Uterus (tissue), 4 donors: ENCODE measurements at places on chromosomes 4 and X. TPM values are rescaled to one million over a fixed set of nuclear protein-coding genes. Genes with fewer than 3 reads are reported as not detected.

GRCh38 chr4:146654687-146655520 lies 16.2 kb downstream of the POU4F2 start:
- DNase-seq = no peak

DNA sequence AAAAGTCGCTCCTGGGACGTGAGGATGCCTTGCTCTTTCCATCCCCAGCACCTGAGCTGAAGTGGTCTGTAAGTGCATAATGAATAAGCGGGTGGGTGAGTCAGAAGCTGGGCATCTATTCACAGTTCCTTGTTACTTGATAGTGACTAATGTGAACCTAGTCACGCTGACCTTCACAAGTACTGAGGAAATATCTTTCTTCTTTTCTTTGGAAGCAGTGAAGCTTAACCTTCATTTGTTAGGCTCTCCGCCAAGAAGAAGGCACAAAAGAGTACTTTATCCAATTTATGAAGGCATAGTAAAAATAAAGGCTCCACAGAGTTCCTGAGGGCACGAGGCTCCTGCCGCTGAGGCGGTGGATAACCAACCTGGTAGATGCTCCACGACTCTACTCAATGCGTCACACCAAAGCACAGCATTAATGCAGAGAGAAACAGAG lies 475.7 kb upstream of the SLIT2 start:
- DNase-seq = no peak

SYNPO2 gene
- total RNA-seq = 400 TPM

DNA sequence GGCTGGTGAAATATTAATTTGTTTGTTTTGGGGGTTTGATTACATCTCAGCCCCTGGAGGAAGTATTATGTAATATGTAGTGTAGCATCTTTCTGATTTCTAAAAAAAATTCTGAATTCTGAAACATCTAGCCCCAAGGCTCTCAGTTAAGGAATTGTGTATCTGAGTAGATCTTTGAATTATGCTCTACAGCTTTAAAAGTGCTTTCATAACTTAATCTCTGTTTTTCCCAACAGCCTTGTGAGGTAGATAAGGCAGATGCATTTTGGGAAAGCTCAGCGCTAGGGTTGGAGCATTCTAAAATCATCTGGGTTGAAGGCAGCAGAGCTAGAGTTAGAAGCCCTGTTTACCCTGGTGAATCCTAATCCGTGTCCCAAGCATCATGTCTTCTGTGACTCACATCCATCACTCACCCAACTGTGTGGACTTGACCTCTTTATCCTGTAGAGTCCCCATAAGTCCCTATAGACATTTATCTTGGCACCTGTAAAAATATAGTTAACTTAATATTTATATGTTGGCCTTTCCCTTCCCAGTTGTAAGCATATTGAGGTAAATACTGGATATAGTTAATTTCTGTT lies 49.8 kb downstream of the FNIP2 start:
- no peak for DNase-seq

DNA sequence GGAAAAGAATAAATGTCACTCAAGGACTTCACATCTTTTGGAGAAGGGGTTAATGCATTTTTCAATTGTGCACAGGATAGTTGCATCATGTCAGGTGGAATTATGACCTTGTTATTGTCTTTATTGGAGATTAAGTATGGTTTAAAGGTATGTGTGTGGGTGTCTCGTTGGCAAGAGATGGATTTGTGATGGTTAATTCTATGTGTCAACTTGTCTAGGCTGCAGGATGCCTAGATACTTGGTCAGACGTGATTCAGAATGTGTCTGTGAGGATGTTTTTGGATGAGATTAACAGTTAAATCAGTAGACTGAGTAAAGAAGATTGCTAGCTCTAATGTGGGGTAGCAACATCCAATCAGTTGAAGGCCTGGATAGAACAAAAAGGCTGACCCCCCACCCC lies 42.2 kb upstream of the HSD17B10 start:
- DNase-seq = no peak

DNA sequence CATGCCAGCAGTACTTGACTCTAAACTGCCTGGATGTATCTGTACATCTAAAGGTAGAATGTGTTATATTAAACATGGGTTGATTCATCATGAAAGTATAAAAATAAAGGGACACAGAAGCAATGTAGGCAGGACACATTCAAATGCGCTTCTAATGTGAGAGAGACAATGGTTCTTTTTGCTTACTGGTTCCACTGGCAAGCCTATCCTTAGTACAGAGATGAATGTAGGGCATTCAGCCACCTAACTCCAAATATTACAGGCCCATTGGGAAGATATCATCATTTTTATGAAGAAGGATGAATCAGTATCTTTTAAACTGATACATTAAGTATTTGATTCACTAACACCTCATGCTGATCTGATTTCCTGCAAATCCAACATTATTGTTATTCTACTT lies 18.0 kb downstream of the CDKL2 start:
- DNase-seq = no peak

DNA sequence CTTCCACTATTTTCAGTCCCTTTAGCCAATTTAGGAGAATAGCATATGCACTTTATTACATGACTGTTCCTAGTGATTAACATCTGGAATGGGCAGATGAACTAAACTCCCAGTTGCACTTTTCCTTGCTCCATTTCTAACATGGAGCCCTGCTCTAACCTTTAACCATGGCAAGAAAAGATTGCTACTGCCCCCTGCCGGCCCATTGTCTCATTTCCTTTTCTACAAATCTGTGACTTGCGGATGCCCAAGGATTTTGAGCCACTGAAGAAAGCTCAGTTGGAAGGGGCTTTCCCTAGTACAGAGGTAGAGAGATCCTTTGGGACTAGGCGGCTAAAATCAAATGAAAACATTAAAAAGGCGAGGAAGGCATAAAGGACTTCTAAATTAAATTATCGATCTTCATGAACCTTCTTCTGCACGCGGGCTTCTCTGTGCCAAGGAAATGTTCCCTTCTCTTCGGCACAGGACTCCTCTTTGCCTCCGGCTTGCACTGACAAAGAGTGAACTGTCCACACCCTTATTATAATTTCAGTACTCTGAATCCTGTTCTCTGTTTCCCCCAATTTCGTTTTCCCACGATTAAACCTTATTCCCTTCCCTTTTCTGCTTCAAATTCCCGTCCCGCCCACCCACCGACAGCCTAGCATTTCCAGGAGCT lies 577 bp upstream of the GLRA2 start:
- DNase-seq = peak; percentile 26
